ENCODE measurements at places on chromosomes 2 and 18. TPM values are rescaled to one million over a fixed set of nuclear protein-coding genes. Genes with fewer than 3 reads are reported as not detected.

DNA sequence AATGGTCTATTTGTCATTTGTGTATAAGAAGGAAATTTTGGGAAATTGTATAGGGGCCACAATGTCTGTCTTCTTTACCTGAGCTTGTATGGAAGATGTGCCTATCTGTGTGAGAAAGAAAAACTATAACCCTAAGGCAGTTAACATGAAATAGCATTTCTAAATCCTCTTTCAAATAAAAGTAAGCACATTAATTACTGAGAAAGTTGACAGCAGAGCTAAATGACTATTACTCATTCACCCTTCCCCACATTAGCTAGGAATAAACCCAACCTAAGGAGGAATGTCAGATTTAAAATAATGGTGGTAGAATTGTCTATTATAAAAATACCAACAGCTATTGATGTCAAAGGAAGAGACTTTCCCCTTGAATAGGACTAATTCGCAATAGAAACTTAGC lies 56.2 kb downstream of the SLC38A11 start:
- DNase-seq: no peak

- no peak for DNase-seq
Measured at GRCh38 chr2:179724403-179724802, 137.0 kb downstream of the ZNF385B start.

DNA sequence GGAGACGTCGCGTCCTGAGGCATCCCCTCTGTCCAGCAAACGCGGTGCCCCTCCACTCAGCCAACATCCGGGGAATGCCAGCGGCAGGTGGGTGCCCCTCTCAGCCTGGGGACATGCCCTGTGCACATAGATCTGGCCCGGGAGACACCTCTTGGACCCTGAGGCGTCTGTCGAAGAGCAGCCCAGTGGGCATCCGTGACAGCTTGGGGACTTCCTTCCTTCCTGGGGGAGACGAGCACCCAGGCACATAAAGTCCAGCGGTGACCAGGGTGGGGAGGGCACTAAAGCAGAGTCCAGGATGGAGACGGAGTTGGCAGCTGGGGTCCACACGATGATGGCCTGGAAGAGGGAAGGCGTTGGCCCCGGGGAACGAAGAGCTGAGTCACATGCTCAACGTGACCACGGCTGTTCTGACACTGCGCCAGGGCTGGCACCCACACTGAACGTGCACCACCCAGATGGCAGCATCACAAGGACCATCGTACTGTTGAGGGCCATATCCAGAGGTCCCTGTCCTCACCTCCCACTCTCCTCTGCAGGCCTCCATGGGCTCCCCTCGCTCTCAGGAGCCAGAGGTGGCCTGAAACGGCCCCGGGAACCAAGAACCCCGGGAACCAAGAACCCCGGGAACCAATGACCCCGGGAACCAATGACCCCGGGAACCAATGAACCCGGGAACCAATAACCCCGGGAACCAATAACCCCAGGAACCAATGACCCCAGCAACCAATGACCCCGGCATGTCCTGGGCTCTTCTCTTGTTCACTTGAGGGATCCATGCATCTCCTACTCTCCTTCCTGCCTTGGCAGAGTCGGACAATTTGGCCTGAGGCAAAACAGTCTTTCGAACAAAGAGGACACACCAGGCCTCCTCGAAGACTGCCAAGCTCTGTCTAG lies 22.6 kb downstream of the HDAC4 start:
- DNase-seq: peak; percentile 74

DNA sequence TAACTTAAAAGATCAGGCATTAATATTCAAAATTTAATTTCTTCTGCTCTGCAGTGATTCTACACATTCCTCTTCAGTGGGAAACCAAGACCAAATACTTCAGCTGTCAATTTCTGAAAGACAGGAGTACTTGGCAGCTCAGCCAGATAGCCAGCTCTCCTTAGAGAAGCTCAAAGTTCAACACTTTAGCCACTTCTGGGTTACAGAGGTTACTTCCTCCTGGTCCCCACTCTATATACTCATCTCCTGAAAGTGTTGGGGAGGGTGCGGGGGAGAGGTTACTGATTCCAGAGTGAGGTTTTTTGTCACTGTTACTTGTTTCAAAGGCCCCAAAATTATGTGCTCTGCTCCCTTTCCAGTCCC lies 4.1 kb downstream of the CYTIP start:
- no peak for DNase-seq

DNA sequence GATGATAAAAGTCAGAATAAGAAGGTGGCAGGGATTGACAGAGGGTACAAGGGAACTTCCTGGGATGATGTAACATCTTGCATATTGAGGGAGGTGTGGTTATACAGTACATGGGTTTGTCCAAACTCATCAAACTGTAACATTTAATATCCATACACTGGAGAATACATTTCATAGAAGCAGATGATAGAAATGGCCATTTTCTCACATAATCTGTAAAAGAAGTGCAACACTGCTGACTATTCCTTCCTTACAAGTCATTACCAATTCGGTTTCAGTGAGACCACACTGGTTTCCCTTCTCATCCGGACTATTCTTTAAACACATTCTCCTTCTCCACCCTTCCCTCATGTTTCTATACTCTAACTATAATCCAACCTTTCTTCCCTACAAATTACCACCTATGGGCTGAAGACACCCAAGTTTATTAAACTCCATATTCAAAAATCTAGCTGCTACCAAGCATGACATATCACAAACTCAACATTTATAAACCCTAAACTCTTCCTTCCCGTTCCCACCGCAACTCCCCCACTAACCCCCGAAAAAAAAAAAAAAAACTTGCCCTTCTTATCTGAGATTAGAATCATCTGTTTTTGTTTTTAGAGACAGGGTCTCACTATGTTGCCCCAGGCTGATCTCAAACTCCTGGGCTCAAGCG lies 1.6 kb downstream of the COX7A2L start:
- DNase-seq: no peak

DNA sequence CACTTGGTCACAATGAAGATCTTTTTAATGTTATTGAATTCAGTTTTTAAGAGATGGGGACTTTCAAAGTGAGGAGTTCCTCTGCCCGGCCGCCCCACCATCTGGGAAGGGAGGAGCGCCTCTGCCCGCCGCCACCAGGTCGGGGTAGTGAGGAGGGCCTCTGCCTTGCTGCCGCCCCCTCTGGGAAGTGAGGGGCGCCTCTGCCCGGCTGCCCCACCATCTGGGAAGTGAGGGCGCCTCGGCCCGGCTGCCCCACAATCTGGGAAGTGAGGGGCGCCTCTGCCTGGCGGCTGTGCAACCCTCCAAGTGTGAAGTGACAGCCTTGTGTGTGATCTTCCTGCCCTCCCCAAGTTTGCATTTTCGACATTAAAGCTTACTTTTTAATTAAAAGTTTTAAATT lies 899.3 kb downstream of the TRIB2 start:
- no peak for DNase-seq

GRCh38 chr2:135913727-135914365 lies 37.6 kb upstream of the MCM6 start:
- peak; percentile 28 for DNase-seq

- peak; percentile 17 for DNase-seq
Measured at GRCh38 chr18:43049021-43049420, 66.5 kb downstream of the RIT2 start.

DNA sequence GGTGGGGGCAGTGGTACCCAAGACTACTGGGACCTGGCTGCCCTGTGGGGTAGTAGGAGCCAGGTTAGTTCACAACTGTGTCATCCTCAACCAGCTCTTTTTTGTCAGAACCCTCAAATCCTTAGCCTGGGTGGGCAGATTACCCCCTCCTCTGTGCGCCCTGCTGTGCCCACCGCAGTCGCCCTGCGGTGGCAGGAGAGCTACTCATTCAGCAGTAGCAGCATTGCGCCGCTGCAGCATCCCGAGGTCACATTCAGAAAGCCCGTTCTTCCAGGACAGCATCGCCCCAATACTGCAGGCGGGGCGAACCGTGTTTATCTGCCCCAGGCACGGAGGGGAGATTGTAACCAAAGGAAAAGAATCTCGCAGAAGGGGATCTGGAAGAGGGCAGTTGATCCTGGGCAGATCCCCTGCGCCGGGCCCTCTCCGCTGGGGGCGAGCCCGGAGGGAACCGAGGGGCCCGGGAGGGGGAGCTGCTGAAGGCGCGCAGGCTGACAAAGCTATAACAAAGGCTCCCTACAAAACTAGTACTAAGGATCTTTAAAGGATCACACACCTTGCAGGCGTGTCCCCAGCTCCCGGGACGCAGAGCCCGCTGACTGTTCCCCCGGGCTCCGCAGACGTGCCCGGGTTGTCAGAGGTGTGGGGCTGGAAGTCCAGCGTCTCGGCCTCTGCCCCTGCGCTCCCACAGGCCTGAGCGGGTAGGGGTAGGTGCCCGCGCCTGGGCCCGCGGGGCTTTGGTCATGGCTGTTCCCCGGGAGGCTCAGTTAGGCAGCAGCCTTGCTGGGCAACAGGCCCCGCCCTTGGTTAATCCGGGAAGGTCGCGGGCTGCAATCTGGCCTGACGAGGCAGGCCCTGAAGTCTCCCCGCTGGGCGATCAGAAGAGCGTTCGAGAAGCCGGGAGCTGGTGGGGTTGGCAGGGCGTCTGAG lies 13.2 kb downstream of the POU3F3 start:
- DNase-seq: no peak

DNA sequence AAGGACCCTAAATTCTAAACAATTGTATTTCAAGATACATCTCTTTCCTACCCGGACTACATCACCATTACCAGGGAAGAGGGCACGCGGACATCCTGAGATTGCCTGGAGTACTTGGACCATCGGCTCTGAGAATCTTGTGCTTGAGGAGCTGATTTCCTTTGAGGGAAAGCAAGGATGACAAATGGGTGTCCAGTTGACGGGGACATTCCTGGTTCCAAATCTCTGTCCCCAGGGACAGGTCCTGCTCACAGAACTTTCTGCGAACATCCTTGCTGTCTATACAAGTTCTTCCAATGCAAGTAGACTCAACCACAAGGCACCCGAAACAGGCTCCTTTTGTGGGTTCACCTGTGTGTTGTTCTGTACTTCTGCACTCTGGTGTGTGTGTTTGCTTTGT lies 289.5 kb upstream of the MYT1L start:
- DNase-seq: no peak

The ATP8B1 gene
- total RNA-seq: 25.4 TPM

The ZNF804A gene
- not detected for total RNA-seq

The HOXD4 gene
- total RNA-seq: 2.2 TPM

The LYG1 gene
- total RNA-seq: not detected

The AQP12A gene
- not detected for total RNA-seq
